Muscle of back (tissue), 13 donors: ENCODE measurements at places on chromosomes 6 and 20.
A peak's percentile ranks its signal among the peaks of the same experiment; 100 is the strongest.

DNA sequence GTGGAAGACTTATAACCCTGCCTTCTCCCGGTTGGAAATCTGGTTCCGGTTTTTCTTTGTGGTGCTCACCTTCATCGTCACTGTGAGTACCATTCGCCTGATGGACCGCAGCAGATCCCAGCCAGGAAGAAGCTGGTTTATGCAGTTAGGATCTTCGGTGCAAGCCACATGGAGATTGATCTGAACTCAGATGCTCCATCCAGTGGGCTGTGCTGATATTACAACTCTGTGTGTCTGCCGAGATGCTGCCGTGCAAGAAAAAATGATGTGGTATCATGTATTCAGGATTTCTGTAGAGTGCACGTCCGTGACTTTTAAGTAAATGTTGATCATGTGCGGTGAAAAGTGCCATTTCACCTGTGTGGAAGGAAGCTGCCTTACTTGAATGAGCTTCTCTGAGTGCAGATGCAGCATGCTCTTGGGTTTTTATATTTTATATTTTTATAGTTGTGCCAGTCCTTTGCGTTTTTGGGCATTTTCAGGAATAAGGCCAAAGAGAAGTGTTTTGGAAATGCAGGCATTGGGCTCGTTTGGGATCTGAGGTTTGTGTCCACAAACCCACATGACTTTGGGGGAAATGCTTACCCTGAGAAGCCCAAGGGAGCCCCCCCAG is 39.2 kb downstream of the DYNLT1 start:
- peak; percentile 80 for DNase-seq

GRCh38 chr6:77015350-77015749 is 447.9 kb downstream of the HTR1B start:
- DNase-seq, result no peak

GRCh38 chr20:49853640-49854039 is 41.0 kb downstream of the SLC9A8 start:
- DNase-seq, result no peak

DNA sequence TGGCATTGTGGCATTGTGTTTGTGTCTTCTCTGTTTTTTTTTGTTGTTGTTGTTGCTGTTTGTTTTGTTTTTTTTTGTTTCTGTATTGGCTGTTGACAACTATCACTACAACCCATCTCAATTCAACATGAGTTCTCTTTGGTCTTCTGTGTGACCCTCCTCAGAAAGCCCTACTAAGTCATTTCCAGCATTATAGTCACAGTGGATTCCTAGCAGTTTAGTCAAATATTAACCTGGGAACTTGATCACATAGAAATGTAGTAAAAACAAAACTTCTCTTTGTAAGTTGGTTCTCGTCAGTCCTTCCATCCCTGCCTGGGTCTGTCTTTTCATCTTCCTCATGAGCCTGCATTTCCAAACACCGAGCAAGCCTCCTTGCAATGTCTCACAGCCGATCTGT is 16.8 kb downstream of the SLC17A2 start:
- no peak for DNase-seq

DNA sequence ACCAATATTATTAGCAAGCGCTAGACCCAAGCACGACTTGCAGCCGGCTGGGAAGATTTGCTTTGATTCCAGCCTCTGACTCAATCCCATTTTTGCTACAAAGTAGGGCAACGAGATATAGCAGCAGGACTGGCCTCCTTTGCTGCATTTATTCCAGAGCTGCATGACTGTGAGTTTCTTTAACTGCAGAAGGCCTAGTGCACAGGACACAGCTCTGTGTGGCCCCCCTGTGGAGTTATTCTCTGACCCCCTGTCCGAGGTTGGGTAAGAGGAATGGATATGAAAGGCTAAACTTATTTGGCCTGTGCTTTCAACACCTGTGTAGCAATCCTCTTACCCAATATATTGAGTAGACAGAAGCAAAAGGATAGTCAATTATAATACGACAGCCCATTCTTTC is 133.3 kb upstream of the SPTLC3 start:
- no peak for DNase-seq

DNA sequence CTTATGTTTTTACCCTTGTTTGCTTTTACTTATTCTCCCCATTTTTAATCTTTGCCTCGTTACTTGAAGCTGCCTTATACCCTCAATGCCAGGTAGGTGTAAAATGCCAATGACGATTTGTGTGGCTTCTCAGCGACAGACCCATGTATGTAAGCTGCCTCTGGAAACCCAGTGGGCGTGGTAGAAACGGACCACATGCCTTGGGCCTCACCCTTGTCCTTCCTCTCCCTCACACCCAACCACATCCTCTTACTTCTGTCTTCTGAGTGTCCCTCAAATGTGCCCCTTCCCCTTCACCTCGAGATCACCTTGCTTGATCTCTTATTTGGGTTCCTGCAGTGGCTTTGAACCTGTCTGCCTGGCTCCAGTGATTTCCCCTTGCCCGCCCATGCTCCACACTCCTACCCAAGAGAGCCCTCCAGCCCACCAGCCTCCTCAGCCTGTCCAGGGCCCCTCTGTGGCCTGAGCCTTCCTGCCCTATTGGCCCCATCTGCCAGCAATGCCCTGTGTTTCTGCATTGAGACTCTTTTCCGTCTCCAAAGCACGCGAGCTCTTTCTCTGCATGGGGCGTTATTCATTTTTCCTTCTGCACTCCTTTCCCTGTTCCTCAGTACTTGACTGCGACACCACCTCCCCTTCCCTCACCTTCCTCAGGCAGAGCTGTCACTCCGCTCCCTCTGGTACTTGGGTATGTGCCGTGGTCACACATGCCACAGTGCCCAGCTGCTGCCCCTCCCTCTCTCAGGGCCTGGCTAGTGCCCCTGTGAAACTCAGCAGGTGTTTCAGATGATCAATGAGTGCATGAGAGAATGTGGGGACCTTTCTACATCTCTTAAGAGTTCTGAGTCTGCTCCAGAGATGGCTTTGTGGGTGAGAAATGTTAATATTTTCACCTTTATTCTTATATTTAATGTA is 115.4 kb downstream of the SLX4IP start:
- DNase-seq, result no peak

DNA sequence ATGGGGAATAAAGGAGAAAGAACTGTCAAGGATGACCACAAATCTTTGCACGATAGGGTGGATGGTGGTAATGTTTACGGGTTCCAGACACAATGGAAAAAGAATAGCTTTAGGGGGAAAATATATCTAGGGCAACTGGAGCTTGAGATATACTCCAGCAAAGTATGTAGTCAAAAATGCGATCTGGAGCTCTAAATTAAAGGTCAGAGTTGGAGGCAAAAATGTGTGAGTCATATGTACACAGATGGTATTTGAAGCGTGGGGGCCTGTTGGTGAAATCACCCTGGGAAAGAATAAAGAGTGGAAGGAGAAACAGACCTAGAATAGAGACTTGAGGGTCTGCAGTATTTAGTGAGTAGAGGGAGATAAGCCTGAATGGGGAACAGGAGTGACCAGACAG is 633.9 kb upstream of the CHD6 start:
- DNase-seq, result no peak

DNA sequence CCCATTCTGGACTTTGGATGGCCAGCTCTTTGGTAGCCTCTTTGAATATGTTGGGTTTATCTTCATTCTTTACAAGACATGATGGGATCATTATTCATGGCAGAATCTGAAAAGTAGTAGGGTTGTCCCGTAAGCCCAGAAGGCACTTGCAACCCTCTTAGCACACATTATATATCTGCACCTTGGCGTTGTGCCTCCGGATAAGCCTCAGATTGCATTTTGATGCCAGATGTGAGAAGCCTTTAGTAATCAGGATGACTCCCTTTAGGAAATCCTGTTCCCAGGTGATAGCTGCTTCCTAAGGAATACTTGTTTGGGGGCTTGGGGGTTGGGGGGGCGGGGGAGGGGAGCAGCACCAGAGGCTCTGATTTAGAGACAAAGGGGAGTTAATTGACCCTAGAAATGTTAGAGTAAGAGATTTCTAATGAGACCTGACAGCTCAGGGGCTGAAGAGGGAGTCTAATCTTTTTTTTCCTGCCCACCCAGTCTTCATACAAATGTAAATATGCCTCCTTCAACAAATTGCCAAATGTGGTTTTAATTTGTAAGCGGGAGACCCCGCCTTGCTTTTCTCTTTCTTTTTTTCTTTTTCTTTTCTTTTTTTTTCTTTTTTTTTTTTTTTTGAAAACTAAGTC is 55.1 kb downstream of the JAG1 start:
- DNase-seq, result no peak

DNA sequence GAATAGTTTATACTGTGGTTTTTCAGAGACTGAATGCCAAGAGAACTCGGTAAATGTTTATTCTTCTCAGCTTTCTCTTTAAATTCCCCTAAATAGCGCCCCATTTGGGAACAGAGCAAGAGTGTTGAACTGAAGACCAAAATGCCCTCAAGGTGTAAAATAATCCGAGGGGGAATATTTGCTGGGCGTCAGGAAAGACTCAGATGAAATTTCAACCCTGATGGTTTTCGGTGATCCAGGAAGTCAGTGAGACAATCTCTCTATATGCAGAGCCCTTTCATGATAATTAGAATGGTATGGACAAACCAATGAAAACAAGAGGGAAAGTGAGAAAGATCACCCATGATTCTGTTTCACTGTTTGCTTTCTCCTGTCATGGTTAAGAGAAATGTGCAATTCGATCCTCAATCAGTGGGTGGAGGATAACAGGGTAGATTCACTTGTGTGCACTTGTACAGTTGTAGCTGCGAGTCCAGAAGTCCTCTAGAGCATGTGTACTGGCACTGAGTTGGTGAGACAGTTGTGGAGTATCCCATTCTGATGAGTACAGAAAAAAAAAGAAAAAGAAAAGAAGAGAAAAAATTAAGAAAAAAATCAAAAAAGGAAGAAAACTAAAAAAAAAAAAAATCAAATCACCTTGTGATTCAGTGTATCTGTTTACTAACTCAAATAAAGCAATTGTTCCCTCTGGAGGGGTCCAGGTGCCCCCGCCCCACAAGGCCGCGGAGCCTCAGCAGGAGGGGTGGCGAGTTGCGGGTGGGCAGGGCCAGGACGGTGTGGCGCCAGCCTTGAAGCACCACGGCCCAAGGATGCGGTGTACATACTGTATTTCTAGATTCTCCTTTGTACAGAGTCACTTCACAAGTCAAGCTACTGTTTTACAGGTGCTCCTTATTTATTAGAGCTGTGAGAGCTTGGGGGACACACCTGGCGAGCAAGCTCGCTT is 164.9 kb downstream of the SCML4 start:
- DNase-seq, result no peak

GRCh38 chr20:6618051-6618450 is 149.4 kb upstream of the BMP2 start:
- peak; percentile 54 for DNase-seq

GRCh38 chr6:53906103-53906502 is 111.3 kb downstream of the LRRC1 start:
- no peak for DNase-seq

- no peak for DNase-seq
These were observed 57.1 kb downstream of the UST start for GRCh38 chr6:148803979-148804378.

DNA sequence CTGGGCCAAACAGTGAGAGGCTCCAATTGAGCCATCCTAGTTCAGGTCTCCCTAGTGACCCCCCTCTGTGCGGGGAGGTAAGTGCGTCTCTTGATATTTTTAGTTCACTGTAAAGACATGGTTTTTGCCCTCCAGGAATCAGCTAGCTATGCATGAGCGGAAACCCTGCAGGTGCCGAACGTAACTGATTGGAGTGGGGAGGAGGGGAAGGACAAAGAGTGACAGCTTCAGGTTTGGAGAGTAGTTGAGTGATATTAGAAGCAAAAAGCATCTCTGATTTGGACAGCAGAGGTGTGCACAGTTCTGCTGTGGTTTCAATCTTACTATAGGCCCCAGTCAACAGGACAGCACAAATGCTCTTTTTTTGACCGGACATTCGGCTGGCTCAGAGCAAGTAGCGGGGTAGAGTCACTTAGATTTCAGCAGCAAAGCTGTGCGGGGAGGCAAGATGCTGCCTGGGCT is 31.8 kb downstream of the TBC1D7 start:
- no peak for DNase-seq

GRCh38 chr6:151330130-151330696 is 61.1 kb downstream of the ZBTB2 start:
- peak; percentile 77 for DNase-seq

DNA sequence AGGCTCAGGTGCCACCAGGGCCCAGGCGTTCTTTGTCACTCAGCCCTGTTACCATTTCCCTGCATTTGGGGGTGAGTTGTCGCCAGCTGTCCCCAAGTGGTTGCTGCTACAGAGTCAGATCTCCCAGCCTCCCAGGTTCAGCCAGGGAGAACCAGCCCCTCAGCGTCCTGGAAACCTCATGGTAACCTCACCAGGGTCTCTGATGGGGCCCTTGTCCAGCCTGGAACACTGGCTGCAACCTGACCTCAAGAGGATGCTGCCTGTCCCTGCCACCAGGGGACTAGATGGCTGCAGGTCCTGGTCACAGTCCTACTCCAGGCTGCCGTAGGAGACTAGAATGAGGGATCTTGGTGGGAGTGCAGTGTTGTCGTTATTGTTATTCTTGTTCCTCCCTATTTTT is 228.3 kb upstream of the PDE10A start:
- DNase-seq, result no peak

GRCh38 chr6:144581812-144582537 is 296.8 kb downstream of the UTRN start:
- peak; percentile 41 for DNase-seq

DNA sequence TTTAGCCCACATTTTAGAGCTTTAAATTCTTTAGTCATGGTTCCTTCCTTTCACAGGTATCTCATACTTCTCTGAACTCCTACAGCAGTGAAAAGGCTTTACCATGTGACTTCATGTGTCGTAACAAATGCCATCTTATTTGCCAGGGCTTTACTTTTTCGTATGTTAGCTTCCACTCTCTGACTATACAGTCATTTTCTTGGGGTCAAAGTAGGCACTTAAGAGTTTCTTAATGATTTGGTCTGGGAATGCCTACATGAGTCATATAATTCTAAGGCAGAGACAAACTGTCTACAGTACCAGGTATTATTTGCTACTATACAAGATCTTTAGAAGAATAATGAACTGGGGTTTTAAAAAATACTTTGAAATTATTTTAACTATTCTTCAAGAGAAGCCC is 15.0 kb downstream of the RAB23 start:
- DNase-seq, result no peak

DNA sequence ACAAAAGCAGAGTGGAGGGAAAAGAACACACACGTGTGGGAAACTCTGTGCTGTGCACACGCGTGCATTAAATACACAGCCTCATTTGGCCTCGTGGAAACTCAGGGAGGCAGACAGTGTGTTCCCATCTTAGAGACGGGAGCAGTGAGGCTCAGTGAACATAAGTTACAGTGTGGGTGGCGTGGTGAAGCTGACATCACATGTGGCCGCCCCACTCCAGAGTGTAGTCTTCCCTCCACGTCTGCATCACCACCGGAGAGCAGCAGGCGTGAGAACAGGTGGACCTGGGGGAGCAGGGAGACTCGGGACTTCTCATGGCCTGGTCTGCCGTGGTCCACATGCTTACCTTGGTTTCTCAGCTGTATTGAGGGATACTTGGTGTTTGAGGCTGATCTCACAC is 51.7 kb downstream of the THBS2 start:
- DNase-seq, result no peak

DNA sequence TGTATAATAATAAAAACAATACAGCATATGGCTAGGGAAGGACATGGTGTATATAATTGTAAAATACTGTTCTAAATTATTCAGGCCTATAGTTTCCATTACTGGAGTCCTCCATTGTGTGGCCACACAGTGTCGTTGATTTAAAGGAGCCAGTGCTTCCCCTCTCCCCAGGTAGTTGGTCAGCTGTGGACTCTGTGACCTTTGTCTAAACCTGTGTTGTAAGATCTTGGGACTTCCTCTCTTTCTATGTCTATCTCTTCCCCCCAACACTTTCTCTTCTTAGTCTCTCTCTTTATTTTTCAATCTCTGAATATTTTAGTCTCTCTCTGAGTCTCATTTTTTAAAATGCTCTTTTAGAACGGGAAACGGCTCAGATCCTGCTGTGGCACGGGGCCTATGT is 35.6 kb downstream of the BRPF3 start:
- no peak for DNase-seq

GRCh38 chr20:44089987-44090674 is 96.9 kb downstream of the JPH2 start:
- DNase-seq, result no peak
